Small intestine (tissue), 16 donors: ENCODE measurements at places on chromosomes 11 and 22. TPM values are rescaled to one million over a fixed set of nuclear protein-coding genes. Genes with fewer than 3 reads are reported as not detected.

DNA sequence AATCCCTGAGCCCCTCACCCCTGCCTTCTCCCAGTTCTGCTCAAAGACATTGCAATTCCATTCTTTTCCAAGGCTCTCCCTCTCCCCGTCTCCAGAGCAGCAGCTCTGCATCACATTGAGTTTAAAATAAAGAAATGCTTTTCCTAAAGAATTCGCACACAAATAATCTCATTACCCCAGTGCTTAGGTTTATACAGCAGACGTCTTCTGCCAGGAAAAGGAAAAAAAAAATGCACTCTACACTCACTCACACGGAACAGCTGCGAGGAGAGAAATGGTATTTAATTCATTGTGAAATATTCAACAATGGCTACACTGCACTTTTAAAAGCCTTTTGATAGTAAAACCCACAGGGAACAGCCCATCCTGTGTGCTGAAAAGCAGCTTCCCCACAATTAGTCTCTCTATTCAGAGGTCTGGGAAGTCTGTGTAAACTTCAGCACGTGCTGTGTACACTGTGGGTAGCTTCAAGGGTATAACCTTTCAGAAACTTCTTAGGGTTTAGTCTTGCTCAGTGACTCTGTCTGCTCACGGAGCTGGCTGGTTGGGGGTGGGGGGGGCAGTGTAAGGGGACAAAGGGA is 42.8 kb downstream of the ETS1 start:
- no peak for DNase-seq

- peak; percentile 61 for DNase-seq
These were observed 251.5 kb upstream of the ISX start for GRCh38 chr22:34814260-34815025.

DNA sequence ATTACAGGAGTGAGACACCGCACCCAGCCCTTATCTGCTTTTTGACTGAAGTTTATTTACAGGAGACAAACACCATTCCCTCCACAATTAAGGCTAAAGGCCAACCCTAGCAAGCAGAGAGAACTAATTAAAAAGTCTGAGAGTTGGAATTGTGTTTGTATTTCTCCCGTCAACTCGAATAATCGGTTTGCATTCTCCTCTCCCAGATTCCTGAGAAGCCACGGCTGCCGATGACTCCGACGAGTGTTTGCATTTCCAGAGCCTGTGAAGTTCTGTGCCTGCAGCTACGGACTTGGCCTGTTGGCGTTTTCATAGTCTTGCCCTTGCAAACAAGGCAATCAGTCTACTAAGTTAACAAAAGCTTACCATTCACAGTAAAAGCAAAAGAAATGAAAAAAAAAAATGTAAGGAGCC is 73.2 kb upstream of the NUP50 start:
- DNase-seq, result peak; percentile 53

- peak; percentile 82 for DNase-seq
These were observed 26.9 kb downstream of the PICALM start for GRCh38 chr11:86041975-86042378.

DNA sequence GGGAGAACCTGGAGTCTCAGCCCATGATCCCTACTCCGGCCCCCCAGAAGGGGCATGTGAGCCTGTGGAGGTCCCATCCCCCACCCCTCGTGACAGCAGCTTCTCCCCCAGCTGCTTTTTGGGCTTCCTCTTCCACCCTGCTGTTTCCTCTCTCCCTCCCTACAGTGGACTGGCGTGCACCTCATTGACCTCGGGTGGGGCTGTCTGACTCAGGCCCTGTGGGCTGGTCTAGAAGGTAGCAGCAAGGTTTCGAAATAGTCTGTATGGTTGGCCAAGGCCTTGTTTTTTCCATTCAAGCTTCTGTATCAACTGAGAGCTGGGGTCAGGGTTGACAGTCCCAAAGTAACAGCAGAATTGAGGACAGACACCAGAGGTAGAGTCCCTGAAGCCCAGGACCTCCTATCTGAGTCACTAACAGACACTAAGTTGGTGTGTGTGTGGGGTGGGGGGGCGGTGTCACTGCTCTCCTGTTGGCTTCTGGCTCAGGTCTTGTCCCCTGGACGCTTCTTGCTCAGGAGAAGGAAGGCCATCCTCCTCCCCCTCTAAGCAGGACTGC is 7.7 kb downstream of the SLC37A2 start:
- peak; percentile 94 for DNase-seq

The SOX6 gene
- polyA plus RNA-seq, result 52.4 TPM

DNA sequence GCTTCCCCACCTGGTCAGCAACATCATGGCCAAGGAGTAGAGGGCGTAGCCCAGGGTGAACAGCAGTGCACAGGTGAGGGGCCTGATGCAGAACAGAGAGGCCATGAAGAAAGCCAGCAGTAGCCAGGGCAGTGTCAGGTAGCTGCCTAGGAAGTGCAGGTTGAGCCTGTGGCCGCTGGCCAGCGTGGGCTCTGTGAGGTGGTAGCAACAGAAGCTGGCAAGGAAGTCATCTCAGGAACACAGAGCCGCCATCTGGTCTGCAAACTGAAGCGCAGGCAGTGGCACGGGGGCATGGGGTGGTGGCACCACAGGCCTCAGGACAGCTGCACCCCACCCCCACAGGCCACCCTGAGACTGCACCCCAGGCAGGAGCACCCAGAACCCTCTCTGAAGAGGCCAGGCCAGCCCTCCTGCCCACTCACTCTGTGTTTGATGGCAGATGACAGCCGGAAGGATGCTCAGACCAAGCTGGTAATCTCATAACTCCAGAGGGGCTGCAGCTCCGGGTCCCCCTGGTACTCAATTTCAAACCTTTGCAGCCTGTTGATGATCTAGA is 95.3 kb downstream of the MED15 start:
- no peak for DNase-seq

DNA sequence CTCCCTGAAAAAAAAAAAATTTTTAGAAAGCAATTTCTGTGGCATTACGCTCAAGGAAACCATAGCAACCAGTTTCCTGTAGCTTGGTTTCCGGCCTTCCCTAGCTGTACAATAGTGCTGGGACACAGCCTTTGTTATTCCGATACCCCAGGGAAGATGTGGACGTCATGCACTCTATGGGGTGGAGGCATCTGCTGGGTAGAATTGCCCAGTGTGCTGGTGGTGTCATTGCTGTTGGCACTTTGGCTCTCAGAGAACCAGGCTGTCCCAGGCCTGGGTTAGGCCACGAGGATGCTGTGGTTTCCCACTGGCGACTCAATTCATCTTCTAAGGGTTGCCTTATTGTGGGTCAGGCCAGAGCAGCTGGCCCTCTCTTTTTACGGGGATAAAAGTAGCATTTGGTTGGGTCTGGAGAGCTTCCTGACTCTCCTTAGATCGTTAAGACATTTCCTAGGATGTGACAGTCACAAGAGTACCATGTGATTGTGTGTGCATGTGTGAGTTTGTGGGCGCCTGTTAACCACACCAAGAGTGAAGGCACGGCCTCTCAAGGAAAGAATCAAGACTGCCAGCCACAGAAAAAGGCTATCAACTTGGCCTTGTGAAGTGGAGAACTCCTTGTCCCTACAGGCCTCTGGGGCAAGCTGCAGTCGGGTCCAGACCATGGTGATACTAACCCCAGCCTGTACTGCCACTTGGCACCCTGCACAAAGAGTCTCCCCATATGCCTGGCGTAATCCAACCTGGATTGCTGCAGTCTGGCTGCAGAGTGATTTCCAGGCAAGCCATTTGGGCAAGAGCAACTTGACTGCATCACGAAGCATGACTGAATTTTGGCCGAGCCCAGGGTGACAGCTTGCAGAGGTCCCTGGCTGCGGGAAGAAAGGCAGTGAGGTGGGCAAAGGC is 35.9 kb upstream of the NAV2 start:
- DNase-seq, result no peak

DNA sequence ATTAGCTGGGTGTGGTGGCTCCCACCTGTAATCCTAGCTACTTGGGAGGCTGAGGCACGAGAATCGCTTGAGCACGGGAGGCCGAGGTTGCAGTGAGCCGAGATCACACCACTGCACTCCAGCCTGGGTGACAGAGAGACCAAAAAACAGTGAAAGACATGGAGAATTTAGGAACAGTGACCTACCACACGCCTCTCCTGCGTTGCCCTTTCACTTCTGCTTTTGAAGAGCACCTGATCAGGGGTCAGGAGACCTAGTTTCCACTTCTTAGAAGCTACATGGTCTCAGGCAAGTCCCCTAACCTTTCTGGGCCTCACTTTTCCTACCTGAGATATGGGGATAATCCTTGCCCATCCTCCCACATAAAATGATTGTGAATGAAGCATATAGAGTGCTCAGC is 12.2 kb downstream of the SLC35C1 start:
- no peak for DNase-seq

DNA sequence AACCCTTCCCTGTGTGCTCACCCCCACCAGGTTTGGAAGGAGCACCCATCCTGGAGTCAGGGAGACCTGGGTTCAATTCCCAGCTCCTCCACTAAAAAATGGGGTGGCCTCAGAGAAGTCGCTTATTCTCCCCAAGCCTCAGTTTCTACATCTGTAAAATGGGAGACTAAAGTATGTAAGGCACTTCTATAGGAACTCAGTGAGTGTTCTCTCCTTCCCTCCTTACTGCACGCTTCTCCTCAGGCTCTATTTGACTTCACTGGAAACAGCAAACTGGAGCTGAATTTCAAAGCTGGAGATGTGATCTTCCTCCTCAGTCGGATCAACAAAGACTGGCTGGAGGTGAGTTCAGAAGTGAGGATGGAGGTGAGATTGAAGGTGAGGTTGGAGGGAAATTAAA is 11.3 kb downstream of the NCF4 start:
- DNase-seq, result no peak

GRCh38 chr11:108338750-108339149 is 115.9 kb downstream of the ATM start:
- no peak for DNase-seq
